ENCODE measurements at places on chromosomes 11 and 22.

GRCh38 chr11:59216641-59217564 is 4.2 kb upstream of the MPEG1 start:
- no peak for DNase-seq

DNA sequence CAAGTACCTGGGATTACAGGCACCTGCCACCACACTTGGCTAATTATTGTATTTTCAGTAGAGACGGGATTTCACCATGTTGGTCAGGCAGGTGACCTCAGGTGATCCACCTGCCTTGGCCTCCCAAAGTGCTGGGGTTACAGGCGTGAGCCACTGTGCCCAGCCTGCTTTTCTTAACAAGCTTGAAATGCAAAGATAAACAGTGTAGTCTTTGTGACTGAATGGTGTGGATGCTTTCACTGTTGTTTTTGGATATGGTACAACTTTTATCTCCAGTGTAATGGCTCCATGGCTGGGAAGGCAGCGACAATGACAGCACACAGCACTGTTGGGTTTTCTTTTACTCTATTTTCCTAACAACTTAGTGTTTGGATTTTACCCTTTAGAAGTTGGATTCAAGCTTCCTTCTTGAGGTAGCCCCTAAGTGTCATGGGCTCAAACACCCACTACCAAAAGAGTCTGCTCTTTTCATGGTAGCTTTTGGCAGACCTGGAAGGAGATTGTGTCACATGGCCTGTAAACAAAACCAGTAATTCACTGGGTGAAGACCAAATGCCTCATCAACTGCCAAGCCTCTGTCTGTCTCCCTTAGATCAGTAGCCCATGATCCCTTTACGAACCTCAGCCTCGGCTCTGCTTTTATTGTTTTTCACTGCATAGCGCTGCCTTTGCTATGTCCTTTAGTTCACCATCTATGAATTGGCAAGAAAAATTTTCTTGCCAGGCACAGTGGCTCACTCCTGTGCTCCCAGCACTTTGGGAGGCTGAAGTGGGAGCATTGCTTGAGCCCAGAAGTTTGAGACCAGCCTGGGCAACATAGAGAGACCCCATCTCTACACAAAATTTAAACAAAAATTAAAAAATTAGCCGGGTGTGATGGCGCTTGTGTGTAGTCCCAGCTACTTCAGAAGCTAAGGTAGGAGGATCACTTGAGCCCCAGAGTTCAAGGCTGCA is 6.4 kb downstream of the VPS51 start:
- DNase-seq = no peak

- DNase-seq = no peak
Observed at GRCh38 chr11:20544603-20545237, 54.7 kb upstream of the SLC6A5 start.

- no peak for DNase-seq
Observed at GRCh38 chr11:132718711-132719671, 813.3 kb downstream of the OPCML start.

GRCh38 chr22:30392661-30393321 is 4.0 kb upstream of the SEC14L2 start:
- no peak for DNase-seq

DNA sequence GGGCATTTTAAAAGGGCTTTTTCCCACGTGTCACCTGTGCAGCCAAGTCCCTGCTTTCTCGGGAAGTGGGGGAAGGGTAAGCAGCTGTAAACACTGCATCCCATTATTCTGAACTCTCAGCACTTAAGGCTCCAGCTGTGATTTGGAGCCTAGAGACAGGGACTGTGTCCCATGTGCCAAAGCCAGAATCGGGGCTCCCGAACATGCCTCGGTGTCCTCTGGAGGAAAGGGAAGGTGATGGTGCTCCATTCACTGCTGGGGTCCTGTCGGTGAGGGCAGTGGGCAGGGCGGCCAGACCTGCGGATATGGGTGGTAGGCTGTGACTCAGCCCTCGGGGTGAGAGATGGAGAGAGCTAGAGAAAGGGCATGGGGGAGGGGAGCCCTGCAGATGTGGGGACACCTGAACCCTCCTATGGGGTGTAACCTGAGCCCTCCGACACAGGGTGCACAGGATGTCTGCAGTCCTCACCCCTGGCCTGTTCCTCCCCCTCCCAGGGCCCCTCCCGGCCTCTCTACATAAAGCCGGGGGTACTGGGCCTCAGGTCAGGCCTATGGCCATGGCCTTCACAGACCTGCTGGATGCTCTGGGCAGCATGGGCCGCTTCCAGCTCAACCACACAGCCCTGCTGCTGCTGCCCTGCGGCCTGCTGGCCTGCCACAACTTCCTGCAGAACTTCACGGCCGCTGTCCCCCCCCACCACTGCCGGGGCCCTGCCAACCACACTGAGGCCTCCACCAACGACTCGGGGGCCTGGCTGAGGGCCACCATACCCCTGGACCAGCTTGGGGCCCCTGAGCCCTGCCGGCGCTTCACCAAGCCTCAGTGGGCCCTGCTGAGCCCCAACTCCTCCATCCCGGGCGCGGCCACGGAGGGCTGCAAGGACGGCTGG is 31.8 kb downstream of the CAPN1 start:
- no peak for DNase-seq

DNA sequence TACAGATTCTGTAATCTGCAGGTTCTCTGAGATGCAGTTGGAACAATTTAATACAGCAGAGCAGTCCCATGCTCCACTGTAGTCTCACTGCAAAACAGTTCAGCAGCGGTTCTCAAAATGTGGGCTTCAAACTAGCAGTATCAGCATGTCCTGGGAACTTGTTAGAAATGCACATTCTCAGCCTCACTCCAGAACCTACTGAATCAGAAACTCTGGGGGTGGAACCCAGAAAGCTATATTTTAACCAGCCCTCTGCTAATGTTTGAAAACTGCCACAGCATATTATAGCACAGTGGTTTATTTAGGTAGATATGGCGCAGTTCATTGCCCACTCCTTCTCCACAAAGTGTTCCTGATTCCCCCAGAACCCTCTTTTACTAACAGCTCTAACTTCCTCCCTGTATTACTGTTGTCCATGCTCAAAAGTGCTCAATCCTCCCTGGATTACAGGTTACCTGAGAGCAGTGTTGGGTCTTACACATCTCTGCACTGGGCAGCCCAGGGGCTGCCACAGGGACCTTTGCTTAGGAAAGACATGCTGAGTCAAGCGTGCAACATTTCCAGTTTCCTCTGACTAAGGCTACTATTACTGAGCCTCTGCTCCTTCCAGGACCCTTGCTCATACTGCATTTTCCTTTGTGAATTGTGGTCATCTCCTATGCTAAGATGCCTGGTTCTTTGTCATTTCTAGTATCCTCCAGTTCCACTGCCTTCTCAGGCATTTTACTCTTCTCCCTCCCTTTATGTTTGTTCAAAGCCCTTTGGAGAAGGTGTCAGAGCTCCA is 7.7 kb upstream of the DGAT2 start:
- no peak for DNase-seq

DNA sequence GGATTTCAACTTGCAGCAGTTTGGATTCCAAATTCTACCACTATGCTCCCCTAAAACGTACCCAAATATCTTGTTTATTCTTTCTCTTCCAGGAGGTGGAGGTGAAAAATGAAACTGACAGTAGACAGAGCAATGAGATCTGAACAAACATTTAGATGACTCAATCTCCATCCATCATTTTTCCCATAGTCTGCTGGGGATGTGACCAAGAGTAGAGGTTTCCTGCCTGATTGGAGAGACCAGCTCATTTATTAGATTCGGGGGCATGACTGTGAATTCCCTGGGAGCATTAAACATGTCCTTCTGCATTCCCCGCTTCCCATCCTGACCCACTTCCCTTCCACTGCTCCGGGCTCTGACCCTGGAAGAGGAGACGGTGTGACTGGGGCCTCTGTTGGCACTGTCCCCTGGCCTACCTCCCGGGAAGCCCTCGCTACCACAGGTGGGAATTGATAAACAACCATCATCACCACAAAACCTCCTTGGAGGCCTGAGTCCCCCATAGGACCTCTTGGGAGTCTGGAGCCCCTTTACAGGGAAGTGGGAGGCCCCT is 20.3 kb downstream of the DKK3 start:
- DNase-seq = no peak

Measured in left ventricle myocardium superior (tissue), 1 donor.